ENCODE measurements at places on chromosomes 4 and X.

GRCh38 chr4:70818921-70819320, 20.8 kb downstream of the GRSF1 start:
- DNase-seq, result no peak

GRCh38 chr4:26320538-26321372, at the start of gene RBPJ:
RBPJ (plus strand) TSS chr4:26321014; CDS start chr4:26321029, 15 bp downstream.
- peak; percentile 73 for DNase-seq

GRCh38 chr4:8908206-8908893, 36.7 kb upstream of the HMX1 start:
- DNase-seq, result no peak

- no peak for DNase-seq
Observed at GRCh38 chr4:8141935-8142334, 16.7 kb downstream of the ABLIM2 start.

- no peak for DNase-seq
Observed at GRCh38 chrX:121733514-121733913, 686.1 kb downstream of the GLUD2 start.

DNA sequence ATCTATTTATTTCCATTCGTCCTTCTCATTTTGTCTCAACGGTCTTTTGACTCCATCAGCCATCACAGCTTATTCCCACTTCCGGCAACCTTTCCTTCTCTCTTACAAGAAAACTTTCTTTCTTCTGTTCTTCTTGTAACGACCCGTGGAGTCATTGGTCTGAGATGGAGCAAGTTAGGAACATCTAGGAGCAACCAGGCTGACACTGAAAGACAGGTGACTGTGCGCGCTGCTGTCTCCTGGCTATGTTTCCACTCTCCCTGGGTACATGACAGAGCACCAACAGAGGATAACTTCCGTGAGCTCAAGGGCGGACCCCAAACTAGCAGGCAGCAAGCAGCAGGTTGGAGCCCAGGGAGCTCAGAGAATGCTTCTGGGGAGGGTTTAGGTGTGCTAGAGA, 2.5 kb downstream of the FGF5 start:
- no peak for DNase-seq

- no peak for DNase-seq
Observed at GRCh38 chr4:119124352-119124751, 11.3 kb upstream of the MYOZ2 start.

DNA sequence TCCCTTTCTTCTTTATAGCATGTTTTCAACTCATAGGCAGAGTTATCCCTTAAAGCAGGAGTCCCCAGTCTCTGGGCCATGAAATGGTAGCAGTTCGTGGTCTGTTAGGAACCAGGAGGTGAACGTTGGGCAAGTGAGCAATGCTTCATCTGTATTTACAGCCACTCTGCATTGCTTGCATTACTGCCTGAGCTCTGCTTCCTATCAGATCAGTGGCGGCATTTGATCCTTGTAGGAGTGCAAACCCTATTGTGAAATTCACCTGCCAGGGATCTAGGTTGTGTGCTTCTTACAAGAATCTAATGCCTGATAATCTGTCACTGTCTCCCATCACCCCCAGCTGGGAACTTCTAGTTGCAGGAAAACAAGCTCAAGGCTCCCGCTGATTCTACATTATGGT, 39.8 kb downstream of the DTHD1 start:
- DNase-seq, result no peak

GRCh38 chr4:161642708-161643107, 521.1 kb downstream of the FSTL5 start:
- no peak for DNase-seq

DNA sequence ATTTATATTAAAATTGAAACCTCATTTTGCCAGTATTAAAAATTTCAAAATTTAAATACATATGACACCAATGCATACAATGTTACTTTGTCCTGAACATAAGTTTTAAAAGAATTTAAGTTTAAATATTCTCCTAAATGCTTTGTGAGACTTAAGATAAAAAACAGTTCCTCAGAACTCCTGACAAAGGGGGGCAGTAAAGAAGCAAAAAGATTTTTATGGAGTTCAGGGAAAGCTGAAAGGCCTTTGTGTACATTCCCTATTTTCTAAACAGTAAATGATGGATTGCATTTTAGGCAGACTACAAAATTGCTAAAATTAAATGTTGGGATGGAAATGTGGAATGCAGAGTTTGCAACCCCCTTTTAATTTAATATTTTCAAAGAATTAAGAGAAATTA, 81.7 kb downstream of the SNCA start:
- no peak for DNase-seq

DNA sequence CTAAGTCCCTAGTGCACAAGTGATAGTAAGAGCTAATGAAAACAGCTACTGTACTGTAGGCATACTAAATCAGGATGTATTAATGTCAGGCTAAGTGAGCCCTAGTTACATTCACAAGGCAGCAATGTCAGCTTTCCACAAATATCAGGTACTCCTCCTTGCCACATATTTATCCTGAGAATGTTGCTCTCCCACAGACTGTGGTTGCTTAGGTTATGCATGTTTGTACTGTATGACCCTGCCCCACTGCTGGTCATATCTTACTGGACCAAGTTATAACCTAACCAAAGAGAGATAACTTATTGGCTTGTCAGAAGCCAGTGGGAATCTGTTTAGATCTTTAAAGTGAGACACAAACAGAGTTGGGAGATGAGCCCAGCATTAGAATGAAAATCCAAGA, 241.0 kb downstream of the SLC39A8 start:
- no peak for DNase-seq

DNA sequence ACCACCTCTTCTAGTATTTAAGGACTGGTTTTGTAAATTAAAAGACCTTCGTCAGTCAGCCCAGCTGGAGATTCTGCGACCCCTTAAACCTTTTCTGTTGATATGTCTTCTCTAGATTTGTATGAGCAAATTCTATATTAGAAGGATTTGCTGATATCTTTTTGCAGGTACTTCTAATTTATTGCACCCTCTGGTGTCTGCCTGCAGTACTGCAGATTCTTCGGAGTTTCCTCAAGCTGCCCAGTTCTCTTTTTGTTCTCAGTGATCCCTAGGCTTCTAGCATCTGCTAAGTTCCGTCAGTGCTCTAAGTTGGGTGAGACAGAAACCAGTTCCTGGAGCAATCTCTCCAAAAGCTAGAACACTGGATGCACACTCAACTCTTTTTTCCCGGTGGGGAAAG, 545.2 kb downstream of the C4orf33 start:
- DNase-seq, result peak; percentile 42
